ENCODE measurements at places on chromosomes 7 and 10. TPM values are rescaled to one million over a fixed set of nuclear protein-coding genes. Genes with fewer than 3 reads are reported as not detected.

GRID1 gene
- not detected for total RNA-seq

FGF8 gene
- not detected for total RNA-seq

DNA sequence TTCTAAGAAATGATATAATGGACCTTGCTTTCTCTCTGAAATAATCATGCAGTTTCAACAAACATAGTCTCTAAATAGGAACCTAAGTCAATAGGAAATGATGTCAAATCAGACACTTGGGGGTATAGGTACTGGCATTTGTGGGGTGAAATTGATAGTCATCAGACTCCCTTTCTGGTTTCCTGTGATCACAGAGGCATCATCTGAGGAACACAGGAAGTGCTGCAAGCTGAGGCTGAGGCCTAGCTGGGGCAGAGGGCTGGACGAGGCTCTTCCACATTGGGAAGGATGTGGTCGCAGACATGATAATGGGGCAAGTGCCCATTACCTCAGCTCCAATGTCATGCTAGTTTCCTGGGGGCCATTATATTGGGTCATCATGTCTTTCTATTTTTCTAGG lies 33.5 kb upstream of the TARP start:
- DNase-seq, result no peak

CCDC146 gene
- total RNA-seq, result 1.7 TPM

DPP6 gene
- total RNA-seq, result not detected
